ENCODE measurements at places on chromosomes 7 and 10.
A peak's percentile ranks its signal among the peaks of the same experiment; 100 is the strongest.

DNA sequence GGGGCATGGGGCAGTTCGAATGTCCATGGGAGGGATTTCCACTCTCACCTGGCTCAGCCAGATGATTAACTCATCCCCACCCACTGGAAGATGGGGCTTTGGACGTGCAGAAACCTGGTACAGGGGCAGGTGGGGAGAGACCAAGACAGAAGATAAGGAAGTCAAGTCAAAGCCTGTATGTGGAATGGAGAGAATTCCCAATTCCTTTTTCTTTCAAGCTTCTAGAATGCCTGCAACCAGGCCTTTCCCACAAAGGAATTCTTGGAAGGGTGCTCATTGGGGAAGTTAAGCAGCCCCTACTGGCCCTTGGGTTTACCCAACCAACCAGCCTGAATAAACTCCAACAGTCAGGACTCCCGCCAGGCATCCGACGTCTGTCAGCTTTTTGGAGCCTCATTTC, 39.1 kb downstream of the CCM2 start:
- no peak for DNase-seq

DNA sequence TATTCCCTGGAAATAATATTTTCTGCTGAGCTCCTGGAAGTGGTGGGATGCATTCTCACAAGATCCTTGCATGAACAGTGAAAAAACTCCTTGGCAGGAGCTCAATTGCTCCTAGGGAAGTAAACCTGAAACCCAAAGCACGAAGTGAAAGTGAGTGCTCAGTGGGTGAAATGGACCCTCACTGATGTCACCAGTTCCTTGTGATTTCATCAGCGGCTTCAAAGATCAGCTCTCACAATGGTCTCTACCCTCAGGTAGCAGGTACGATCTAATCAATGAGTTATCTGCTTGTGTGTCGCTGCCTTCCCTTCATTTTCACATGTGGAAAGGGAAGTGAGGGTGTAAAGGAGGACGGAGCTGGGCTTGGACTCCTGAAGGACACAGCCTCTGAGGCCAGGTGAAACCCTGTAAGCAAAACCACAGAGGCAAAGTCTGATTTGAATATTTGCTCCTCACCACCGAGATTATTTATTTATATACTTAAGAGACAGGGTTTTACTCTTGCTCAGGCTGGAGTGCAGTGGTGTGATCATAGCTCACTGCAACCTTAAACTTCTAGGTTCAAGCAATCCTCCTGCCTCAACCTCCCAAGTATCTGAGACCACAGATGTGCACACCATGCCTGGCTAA, 255.4 kb upstream of the LYZL1 start:
- no peak for DNase-seq

DNA sequence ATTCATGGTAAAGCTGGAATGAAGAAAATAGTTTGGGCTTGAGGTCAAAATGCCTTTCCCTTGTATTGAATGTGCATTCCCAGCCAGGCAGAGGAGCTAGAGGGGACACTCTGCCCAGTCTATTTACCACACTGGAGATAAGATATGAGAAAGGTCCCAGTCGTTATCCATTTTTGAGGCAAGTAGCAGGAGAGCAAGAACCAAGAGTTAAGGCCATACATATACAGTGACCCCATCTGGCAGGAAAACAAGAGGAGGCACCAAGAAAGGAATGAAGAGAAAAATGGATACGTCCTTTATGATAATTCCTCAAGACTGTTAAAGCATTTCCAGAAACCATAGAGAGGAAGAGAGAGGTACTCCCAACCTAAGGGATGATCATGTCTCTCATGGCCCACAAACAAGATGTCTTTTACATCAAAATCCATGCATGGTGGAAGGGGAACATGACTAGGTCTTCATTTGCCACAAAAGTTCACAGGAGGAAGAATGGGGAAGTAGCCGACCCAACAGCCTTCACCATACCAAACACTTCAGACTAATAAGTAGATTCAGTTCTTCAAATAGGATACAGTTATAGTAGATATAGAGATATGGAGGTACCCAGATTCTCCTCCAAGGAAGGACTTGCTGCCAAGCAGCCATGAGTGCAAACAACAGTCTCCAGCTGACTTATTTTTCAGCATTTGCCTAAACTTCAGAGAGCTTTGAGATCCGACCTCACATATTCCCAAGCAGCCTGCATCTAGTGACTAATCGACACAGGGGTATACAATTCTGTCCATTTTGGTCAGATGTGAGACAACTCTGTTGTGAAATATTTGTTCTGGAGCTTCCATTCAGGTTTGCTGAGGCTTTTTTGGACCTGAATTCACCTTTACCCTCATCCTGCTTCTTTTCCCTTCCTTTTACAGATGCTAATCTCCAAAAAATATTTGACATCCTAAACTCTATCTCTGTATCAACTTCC, 61.1 kb upstream of the CCDC71L start:
- DNase-seq = no peak

GRCh38 chr10:24944512-24945255, 7.7 kb downstream of the PRTFDC1 start:
- no peak for DNase-seq

DNA sequence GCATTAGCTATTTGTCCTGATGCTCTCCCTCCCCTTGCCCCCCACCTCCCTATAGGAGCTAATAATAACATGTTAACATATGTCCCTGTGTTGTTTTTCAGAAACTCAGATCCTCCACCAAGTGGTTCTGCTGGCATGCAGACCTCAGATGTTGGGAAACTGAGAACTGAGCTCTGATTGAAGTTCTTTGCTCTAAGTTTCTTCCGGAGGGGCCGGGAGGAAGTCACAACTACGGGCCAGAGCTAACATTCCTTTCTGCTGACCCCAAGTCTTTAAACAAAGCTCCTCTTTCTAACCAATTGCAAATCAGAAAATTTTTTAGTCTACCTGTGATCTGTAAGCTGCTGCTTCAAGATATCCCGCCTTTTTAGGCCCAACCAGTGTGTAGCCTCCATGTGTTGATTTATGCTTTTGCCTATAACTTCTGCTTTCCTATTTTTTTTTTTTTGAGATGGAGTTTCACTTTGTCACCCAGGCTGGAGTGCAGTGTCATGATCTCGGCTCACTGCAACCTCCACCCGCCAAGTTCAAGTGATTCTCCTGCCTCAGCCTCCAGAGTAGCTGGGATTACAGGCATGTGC, 66.6 kb downstream of the LYZL1 start:
- DNase-seq = no peak

DNA sequence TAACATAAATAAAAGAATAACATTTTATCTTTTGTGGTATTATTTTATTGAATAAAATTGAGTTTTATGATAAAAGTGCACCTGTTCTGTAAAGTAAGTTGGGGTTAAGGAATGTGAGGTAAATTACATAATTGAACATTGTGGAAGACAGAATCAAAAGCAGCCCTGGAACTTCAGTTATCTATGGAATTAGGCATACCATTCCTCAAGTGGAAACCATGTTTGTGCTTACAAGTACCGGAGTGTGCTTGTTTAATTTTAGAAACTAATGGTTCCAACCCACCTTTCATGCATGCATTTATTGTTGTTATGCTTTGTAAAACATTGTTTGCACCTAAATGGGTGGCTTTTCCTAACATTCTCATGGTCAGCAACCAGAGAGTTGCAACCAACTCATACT, 28.0 kb downstream of the RBM17 start:
- no peak for DNase-seq

- no peak for DNase-seq
Measured at GRCh38 chr7:5143935-5144903, 45.8 kb upstream of the WIPI2 start.

GRCh38 chr10:35300063-35300699, 36.1 kb upstream of the CCNY start:
- DNase-seq = no peak

DNA sequence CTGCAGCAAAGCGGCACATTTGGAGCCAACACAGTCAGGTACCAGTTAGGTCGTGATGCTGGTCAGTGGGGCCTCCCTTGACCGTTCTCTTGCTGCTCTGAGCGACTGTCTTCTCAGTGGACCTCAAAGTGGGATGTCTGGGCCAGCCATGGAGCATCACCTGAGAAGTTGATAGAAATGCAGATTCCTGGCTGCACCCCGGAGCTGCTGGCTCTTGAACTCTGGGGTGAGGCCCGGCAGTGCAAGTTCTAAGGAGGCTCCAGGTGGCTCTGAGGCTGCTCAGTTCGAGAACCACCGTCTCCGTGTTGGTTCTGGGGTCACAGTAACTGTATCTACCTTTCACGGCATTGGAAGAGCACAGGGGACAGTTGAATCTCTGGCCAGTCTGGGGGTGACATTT, 147.5 kb downstream of the WDR37 start:
- no peak for DNase-seq

- no peak for DNase-seq
Measured at GRCh38 chr7:151088856-151089699, 2.8 kb downstream of the AGAP3 start.

- DNase-seq = no peak
Measured at GRCh38 chr7:97357459-97357858, 240.0 kb downstream of the SDHAF3 start.

DNA sequence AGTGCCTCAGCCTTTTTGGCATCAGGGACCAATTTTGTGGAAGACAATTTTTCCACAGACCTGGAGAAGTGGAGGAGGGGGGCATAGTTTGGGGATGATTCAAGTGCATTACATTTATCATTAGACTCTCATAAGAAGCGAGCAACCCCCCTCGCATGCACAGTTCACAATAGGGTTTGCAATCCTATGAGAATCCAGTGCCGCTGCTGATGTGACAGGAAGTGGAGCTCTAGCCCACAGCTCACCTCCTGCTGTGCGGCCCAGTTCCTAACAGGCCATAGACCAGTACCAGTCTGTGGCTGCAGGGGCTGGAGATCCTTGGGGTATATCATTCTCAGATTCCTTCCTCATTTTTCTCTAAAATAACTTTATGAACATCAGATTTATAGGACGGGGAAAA, 50.8 kb downstream of the ATAD1 start:
- DNase-seq = no peak

GRCh38 chr10:46298477-46299285, 11.9 kb downstream of the ANTXRL start:
- no peak for DNase-seq

GRCh38 chr7:105675934-105676371, 94.7 kb upstream of the EFCAB10 start:
- no peak for DNase-seq

- DNase-seq = no peak
Measured at GRCh38 chr7:43211693-43212092, 99.2 kb downstream of the HECW1 start.

GRCh38 chr10:33643042-33643441, 308.6 kb upstream of the NRP1 start:
- DNase-seq = no peak

- DNase-seq = no peak
Measured at GRCh38 chr7:44325811-44326241, 432 bp upstream of the CAMK2B start.

DNA sequence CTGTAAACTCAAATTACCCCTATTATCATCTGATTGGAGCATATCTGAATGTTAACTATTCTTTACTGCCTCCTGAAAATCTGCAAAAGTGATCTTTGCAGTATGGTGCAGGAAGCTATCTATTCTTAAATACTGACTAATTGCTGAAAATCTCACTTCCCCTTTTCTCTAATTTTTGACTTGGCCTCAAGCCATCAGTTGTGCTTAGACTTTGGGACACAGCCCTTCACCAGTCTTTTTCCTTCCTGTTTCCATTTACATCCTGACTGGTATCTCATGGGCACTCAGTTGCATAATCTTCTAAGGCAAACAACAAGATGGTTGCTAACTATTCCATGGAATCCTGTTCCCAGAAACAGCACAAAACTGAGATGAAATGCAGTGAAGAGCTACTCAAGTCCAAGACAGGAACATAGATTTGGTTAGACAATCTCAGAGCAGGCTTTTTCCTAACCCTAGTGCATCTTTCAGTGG, 228.5 kb downstream of the SORCS1 start:
- DNase-seq = no peak

- DNase-seq = no peak
Measured at GRCh38 chr10:22437620-22438588, 92.6 kb downstream of the SPAG6 start.

DNA sequence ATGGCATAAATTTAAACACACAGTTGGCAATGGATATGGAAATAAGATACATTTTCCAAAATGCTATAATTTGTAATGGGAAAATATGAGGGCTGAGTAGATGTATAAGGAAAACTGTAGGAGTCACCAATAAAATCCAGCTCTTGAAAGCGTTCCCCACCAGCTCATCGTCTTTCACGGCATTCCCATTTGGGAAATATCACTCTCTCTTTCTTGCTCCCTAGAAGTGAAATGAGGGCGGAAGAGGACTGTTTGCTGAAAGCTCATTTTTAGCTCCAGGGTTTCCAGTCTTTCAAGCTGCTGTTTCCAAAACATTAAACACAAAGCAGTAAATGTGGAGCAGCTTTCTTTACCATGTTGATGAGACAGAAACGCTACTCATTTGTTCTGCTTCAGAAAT, 104.6 kb upstream of the SFMBT2 start:
- peak; percentile 37 for DNase-seq

DNA sequence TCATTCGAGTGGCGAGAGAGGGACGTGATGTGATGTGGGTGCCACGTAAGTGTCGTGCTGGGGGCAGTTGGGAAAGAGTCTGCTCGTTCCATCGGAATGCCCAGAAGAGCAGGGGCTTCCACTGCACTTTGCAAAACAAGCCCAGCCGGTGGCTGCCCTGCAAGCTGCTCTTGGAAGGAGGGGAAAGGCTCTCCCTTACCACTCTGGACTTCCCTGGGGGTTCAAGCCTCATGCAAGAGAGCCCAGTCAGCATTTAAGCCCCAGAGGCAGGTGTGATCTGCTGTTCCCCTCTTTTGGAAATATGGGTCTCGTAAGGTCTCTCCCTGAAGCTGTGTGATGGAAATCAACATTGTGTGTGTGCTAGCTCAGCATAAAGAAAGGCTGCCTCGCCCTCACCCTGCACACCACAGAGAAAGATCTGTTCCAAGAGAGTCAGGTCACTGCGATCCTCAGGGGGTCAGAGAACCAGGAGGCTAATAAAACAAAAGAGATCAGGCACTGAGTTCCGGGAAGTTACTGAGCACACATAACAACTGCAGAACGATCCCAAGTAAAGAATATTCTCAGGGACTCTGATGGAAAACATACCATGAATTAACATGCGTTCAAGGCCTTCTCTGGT, 212.5 kb downstream of the ADAM12 start:
- DNase-seq = no peak

GRCh38 chr7:123935436-123936381, 10.7 kb downstream of the SPAM1 start:
- DNase-seq = no peak

DNA sequence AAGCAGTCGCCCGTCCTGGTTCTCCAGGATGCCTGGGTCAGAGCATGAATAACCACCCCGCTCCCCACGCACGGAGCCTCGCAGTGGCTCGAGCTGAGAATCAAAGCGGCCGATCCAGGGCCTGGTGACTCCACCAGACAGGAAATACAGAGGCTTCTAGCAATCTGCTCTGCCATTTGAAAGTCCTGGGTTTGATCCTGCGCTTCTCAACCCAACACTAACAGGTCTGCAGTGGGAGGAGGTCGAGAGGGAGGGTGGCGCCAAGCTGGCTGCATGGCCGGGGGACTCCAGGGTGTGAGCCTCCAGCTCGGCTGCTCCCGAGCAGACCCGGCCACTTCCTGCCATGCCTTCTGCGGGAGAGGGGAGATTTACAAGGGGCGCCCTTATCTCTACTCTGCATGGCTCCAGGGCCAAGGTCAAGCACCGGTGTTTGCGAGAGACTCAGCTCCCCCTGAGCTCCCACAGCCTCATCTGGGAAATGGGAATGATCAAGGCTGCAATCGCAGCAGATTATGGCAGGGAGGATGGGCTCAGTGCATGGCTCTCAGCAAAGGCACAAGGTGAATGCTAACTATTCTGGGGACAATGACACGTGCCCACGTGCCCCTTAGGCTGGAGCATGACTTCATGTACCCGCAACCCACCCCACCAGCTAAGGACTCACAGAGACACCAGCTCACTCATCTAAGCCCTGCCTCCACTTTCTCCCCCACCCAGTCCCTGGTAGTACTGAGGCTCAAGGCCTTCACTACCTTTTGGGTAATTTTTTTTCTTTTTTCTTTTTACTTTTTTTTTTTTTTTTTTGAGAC, 73.9 kb upstream of the TNRC18 start:
- no peak for DNase-seq
